RPMI7951 (cell line): ENCODE measurements at places on chromosomes 7 and 10.

- DNase-seq: no peak
Measured at GRCh38 chr7:111184987-111185386, 94.1 kb downstream of the LRRN3 start.

- no peak for DNase-seq
Measured at GRCh38 chr10:129857242-129857960, 106.7 kb downstream of the EBF3 start.

- DNase-seq: no peak
Measured at GRCh38 chr7:90777465-90777864, 181.3 kb downstream of the CDK14 start.

GRCh38 chr10:118057361-118057760 is 10.6 kb upstream of the RAB11FIP2 start:
- DNase-seq: no peak

DNA sequence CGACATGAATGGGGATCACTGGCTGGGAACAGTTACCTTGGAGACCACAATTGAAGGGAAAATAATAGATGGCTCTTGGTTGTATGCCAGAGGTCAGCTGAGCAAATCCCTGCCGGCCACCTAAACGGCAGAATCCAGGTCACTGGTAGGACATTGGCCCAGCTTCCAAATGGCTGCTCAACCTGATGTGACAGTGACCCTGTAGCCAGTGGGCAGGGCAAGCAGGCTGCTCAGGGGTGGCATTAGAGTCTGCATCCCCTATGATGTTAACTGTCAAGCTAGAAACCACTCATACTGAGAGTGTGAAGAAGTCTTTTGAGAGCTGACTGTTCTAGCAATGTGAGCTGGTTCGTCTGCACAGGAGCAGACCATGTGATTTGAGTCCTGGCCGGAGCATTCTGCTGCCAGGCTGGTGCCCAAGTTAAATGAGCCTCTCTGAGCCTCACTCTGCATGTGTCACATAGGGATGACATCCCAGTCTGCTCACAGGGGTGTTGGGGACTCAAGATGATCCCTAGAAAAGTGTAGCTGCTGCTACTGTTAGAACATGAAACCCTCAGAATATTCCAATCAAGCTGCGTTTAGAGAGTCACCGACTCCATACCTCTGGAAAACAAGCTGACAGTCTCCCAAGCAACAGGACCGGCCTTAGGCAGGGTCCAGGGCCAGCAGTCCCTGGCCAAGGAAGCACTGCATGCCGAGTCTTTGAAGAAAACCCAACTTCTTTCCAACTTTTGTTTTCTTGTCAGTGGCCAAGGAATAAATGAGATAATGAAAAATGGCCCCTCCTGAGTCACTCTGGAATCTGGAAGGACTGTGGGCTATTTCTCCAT is 69.7 kb downstream of the VWA2 start:
- DNase-seq: peak; percentile 60

DNA sequence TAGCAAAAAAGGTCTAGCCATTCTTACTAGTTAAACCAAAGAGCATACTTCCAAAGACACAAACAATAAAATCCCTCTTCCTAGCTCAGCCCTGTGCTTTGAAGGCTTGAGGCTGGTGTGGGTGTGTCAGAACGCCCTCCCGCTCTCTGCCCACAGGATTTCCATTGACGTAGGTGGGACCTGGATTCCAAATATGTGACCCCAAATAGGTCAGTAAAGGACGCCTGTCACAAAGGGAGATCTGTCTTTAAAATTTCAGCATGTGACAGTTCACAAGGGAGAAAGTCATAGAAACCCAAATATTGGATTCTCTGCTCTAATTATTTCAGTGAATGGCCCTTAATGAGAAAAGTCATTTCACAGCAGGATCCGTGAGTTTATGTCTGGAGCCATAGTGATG is 39.9 kb upstream of the LYZL1 start:
- DNase-seq: peak; percentile 44

- peak; percentile 67 for DNase-seq
Measured at GRCh38 chr10:6351495-6351894, 148.8 kb downstream of the PFKFB3 start.

DNA sequence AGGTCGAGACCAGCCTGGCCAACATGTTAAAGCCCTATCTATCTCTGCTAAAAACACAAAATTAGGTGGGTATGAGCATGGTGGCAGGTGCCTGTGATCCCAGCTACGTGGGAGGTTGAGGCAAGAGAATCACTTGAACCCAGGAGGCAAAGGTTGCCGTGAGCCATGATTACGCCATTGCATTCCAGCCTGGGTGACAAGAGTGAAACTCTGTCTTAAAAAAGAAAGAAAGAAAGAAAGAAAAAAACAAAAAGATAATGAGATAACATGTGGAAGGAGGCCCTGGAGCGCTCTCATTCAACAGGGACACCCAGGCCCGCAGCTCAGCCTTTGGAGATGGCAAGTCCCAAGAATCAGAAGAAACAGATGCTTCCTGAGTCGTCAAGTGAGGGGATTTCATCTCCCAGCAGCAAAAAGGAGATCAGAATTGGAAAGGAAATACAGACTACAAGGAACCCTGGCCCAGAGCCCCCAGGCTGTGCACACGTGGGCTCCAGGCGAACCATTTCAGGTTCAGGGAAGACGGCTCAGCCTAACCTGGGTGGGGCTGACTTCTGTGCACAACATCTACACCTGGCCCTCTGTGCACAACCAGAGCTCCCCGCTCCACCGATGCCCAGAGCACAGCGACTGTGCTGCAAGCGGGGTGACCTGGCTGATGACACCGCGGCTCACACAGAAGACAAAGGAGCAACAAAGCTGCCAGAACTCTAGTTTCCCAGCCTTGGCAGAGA is 33.3 kb downstream of the GNA12 start:
- no peak for DNase-seq

- peak; percentile 87 for DNase-seq
Measured at GRCh38 chr10:76432016-76433012, 1000.9 kb downstream of the LRMDA start.

GRCh38 chr7:150374026-150374425 is 5.1 kb upstream of the ZNF775 start:
- DNase-seq: no peak

GRCh38 chr10:25575343-25575742 is 358.7 kb upstream of the MYO3A start:
- no peak for DNase-seq

- DNase-seq: peak; percentile 99
Measured at GRCh38 chr10:103895411-103896186, 22.4 kb downstream of the STN1 start.

- no peak for DNase-seq
Measured at GRCh38 chr7:87156709-87157108, 4.5 kb downstream of the DMTF1 start.

- DNase-seq: no peak
Measured at GRCh38 chr10:110863361-110863760, 8.4 kb upstream of the PDCD4 start.

DNA sequence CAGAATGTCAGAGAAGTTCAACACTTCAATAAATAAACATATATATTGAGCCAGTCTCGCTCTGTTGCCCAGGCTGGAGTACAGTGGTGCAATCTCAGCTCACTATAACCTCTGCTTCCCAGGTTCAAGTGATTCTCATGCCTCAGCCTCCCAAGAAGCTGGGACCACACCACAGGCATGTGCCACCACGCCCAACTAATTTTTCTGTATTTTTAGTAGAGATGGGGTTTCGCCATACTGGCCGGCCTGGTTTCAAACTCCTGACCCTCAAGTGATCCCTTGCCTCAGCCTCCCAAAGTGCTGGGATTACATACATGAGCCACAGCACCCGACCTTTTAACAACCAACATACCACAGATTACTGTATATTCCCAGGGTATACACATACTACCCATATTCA is 134.2 kb downstream of the JMJD1C start:
- no peak for DNase-seq

DNA sequence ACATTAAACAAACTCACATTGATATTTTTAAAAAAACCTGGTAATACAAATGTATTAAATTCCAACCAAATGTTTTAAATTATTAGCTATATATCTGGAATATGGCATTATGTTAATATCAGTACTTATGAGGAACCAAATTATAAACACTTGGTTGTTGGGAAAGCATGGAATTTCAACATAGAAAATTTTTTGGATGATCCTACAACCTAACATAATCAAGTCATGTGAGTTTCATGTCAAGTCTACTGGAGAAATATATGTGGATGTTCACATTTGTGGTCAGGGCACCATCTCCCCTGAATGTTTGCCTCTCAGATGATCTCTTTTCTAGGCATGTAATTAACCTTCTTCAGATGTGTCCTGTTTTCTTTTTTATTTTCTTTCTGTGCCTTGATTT is 5.2 kb upstream of the POT1 start:
- no peak for DNase-seq

- DNase-seq: no peak
Measured at GRCh38 chr7:155846936-155847335, 34.7 kb upstream of the SHH start.

DNA sequence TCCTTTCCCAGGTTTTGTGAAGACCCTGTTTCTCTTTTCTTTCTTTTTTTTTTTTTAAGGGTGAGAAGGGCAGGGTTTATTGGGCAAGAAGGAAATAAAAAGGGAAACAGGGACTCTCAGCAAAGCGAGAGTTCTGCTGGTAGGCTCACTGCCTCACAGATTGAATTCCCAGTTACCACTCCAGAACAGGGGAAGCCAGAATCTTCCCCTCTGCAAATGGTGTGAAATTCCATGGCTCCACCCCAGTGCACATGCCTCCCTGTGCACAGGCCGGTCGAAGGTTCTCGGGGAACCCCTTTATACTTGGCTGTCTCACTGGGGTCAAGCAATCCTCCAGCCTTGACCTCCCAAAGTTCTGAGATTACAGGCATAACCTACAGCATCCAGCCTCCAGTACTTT is 10.5 kb upstream of the GUSB start:
- DNase-seq: no peak

GRCh38 chr7:95404316-95404865 is 8.2 kb upstream of the PON3 start:
- no peak for DNase-seq

- no peak for DNase-seq
Measured at GRCh38 chr10:128422190-128422589, 296.0 kb upstream of the MKI67 start.

GRCh38 chr7:94605031-94605430 is 50.9 kb downstream of the SGCE start:
- DNase-seq: no peak

GRCh38 chr10:71001470-71001869 is 113.1 kb upstream of the PCBD1 start:
- DNase-seq: peak; percentile 10

- peak; percentile 89 for DNase-seq
Measured at GRCh38 chr7:107103369-107103768, 58.9 kb downstream of the PRKAR2B start.

GRCh38 chr7:138257459-138258196 is 181.4 kb downstream of the AKR1D1 start:
- peak; percentile 85 for DNase-seq

- DNase-seq: no peak
Measured at GRCh38 chr7:114151777-114152176, 233.0 kb upstream of the PPP1R3A start.

- DNase-seq: peak; percentile 89
Measured at GRCh38 chr10:63115732-63116383, 17.3 kb upstream of the NRBF2 start.

- DNase-seq: peak; percentile 29
Measured at GRCh38 chr10:79185067-79185774, 116.5 kb downstream of the ZMIZ1 start.

DNA sequence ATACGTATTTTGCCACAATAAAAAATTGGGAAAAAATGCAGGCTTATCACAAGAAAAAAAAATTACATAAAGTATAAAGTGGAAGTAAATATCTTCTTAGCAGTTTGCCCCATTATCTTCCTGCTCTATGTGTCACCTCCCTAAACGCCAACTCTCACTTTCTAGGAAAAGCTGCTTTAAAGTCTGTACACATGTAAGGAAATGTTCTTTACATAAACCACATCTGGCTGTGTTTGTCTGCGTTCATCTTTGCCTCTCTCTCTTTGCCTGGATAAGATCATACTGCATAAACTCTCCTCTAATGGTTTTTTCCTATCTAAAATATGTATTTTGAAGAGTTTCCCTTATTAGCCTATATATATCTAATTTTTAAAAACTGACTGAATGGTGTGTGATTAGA is 23.0 kb upstream of the UMAD1 start:
- no peak for DNase-seq

DNA sequence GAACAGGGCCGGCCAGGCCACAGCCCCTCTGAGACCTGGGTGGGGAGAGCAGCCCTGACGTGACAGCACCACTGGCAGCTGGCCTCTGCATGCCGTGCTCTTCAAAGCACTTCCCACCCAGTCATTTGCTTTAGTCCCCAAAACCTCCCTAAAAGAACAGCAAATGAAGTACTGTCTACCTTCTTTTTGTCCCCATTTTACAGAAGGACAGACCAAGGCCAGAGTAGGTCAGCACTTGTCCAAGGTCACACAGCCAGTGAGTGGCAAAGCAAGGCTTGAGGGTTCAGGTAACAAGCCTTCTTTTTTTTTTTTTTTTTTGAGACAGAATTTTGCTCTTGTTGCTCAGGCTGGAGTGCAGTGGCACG is 15.1 kb downstream of the ATP6V1F start:
- DNase-seq: no peak

- no peak for DNase-seq
Measured at GRCh38 chr10:85513436-85513835, 853.2 kb downstream of the GRID1 start.

DNA sequence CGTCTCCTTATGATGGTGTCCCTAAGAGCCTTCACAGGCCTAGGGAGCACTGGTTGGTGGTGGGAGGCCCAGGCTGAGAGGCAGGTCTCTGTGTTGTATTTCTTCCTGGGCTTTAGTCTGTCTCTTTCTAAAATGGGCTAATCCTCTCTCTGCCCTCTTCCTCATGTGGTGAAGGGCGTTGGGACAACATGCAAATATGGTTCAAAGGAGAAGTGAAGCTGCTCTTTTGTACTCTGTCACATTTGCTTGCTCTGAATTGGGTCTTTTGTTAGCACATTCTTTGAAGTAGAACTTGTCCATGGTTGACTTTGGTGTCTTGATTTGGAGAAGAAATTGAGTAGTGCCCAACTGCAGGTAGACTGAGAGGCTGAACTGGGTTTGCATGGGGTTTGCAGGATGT is 814 bp downstream of the HK1 start:
- DNase-seq: no peak
